A673 (cell line): ENCODE measurements at places on chromosomes 3 and 15. TPM values are rescaled to one million over a fixed set of nuclear protein-coding genes. Genes with fewer than 3 reads are reported as not detected.

GRCh38 chr15:97972366-97972765, 11.9 kb downstream of the ARRDC4 start:
- no peak for DNase-seq

DNA sequence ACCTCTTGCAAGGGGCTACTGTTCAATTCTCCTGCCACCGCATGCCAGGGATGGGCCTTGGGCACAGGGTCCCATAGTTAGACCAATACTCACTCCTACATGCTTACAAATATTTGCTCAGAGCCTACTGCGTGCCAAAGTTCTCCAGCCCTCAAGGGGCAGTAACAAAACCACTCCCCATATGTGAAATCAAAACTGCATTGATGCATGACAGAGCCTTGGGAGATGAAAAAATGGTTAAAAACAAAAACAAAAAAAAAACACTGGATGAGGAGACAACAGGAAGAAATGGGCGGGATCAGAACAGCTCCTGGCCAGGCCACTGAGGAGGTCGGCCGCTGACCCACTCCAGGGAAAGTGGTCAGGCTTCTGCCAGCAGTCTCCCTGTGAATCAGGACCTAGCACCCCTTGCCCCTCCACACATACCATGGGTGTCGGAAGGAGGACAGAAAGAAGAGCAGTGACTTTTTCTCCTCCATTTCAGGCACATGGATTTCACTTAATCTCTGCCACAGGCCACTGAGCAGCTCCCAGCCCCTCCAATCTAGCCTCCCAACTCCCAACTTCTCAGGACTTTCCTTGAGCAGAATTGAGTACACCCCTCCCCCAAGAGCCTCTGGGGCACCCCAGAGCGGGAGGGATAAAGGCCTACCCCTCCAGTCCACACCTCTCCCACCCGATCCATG, 2.8 kb downstream of the PLXNB1 start:
- DNase-seq = no peak

DNA sequence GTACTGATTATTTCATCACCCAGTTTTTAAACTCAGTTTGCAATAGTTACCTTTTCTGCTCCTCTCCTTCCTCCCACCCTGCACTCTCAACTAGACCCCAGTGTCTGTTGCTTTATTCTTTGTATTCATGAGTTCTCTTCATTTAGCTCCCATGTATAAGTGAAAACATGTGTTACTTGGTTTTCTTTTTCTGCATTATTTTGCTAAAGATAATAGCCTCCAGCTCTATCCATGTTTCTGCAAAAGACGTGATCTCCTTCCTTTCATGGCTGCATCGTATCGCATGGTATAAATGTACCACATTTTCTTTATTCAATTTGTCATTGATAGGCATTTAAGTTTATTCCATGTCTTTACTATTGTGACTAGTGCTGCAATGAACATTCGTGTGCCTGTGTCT, 79.0 kb downstream of the NAALADL2 start:
- no peak for DNase-seq

- DNase-seq = no peak
Observed at GRCh38 chr3:31636049-31636448, 103.3 kb downstream of the STT3B start.

GRCh38 chr15:74552773-74553441, 11.9 kb downstream of the ARID3B start:
- no peak for DNase-seq

- DNase-seq = no peak
Observed at GRCh38 chr15:72141171-72142084, 23.2 kb downstream of the SENP8 start.

DNA sequence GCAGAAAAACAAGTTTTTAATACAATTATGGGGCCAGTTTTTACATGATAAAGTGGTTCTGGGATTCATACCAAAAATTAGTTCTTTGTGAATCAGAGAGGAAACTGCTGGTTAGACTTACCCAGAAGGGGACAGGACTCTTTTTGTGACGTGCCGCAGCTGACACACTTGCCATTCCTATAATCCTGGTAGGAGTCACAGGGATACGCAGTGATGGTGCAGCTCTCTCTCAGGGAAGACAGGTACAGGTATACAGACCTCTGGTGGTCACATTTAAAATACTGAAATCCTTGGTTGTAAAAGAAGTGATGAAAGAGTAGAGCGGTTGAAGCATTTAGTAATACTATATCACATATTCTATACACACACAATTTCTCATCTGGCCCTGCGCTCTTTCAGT, 20.2 kb upstream of the TMEM41A start:
- no peak for DNase-seq

DNA sequence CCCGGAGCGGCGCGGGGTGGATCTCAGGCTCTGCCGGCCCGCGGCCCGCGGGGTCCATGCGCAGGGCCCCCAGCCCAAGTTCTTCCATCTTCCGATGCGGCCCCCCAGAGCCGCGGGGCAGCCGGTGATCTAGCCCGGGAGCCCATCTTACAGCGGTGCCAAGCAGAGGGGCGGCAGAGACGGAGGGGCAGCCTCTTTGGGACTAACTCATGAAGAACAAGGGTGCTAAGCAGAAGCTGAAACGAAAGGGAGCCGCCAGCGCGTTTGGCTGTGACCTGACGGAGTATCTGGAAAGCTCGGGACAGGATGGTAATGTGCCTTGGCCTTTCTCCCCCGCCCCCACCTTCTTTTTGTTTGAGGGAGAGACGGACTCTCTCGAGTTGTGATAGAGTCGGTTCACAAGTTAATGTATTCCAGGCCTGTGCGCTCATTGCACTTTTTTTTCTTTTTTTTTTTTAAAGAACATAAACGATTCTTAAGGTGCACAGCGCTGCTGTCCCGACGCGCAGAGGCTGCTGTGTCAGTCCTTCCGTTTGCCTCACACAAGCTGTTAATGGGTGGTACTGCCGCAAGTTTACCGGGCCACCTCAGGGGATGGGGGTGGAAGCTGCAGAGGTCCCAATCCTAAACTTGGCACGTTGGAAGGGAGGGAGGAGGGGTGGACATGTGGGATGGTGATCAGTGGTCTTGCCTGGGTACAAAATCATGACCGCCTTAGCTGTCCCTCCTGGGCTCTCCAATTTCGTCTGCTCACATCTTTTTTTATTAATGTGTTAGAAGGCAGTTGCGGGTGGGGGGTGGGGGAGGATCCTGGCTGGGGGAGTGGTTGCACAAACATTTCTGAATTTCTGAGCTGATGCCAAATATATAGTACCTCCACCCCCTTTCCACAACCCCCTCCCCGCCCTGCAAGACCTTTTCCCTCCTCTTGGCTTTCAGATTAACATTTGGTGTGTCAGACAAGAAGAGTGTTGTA, 801 bp downstream of the ARHGAP31 start:
- DNase-seq = peak; percentile 51

GRCh38 chr15:79172801-79173460, 82.4 kb upstream of the RASGRF1 start:
- DNase-seq = no peak

GRCh38 chr15:100859970-100860828, 19.4 kb upstream of the ALDH1A3 start:
- DNase-seq = no peak

The GRAMD2A gene
- total RNA-seq = 0.20 and 0.43 TPM in 2 replicates

The SYNPR gene
- 14.7 and 17.6 TPM in 2 replicates for total RNA-seq

The RASGRP1 gene
- not detected in 2 replicates for total RNA-seq

The TNFAIP8L3 gene
- total RNA-seq = 0.15 and 0.24 TPM in 2 replicates

The EFCC1 gene
- not detected in 2 replicates for total RNA-seq

The CELF6 gene
- total RNA-seq = not detected in 2 replicates

The ERICH6 gene
- total RNA-seq = 0.24 and 0.32 TPM in 2 replicates

The GPR62 gene
- not detected in 2 replicates for total RNA-seq

The RAB6B gene
- 0.86 and 0.87 TPM in 2 replicates for total RNA-seq

The PRR23B gene
- not detected in 2 replicates for total RNA-seq
